Caki2 (cell line): ENCODE measurements at places on chromosomes 2 and 18. TPM values are rescaled to one million over a fixed set of nuclear protein-coding genes. Genes with fewer than 3 reads are reported as not detected.

GRCh38 chr2:144453486-144454158, 66.3 kb downstream of the ZEB2 start:
- no peak for DNase-seq

GRCh38 chr2:12730265-12730664, 13.5 kb downstream of the TRIB2 start:
- DNase-seq = no peak

DNA sequence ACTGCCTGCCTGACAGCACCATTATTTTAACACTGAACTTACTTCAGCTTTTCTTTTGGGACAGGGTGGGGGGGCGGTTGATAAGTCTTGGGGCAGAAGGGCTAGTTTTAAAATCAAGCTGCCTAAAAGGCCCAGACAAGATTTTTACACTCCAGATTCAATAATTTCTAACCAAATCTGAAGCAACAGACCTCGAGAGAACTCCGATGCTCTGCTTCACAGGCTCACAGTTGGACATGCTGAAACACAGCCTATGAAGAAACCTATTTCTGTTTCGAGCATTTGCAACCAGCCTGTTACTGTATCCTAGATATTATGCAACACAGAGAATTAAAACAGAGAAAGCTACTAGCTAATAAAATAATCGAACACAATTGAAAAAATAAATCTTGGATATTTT, 1.3 kb upstream of the MYT1L start:
- DNase-seq = no peak

DNA sequence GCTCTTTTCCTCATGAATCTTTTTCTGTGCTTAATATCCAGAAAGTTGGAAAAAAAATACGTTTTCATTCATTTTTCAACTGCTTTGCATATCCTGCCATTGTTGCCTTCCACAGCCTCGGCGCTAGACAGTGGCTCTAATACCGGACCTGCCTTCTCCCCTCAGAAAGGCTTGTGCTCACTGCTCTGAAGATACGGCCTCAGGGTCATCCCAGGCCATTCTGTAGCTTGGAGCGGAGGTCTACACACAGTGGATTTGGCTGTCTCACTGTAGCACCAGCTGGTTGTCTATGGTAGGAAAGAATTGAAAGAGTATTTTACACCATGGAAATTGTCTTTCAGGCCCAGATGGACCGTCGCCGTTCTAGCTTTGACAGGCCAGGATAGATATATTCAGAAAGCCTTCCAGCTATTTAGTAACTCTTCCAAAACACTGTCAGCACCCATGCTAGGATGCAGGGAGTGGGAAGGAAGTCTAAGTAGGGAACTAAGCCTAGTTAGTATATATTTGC, 242.0 kb downstream of the TMEM182 start:
- no peak for DNase-seq

The SPP2 gene
- total RNA-seq = not detected in 2 replicates

The DPYSL5 gene
- total RNA-seq = 0.93 and 4.7 TPM in 2 replicates
